ENCODE measurements at places on chromosomes 3 and 15. TPM values are rescaled to one million over a fixed set of nuclear protein-coding genes. Genes with fewer than 3 reads are reported as not detected.

RHCG gene
- total RNA-seq, result not detected

CYP11A1 gene
- 0.55 TPM for total RNA-seq

- no peak for DNase-seq
Measured at GRCh38 chr3:48118322-48118721, 69.9 kb downstream of the CDC25A start.

GRCh38 chr15:76625267-76625666 is 279.9 kb downstream of the SCAPER start:
- no peak for DNase-seq

GRCh38 chr15:49620199-49620598 is 419 bp downstream of the FAM227B start:
- no peak for DNase-seq

DNA sequence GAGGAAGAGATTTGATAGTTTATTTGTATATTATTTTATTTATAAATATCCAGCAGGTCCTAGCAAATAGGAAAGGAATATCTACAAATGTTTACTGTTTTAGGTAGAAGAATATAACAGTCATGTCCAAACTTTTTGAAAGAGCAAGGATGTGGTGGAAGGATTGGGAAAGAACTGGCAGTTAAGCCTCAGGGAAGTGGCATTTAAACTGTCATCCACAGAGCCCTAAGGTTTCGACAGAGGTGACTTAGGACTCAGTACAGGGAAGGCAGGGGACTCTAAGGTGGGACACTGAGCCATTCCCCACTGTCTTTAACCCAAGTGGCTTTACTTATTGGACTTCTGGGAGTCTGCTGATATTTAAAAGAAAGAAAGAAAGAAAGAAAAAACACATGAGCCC is 11.8 kb upstream of the TMEM87A start:
- no peak for DNase-seq
